ENCODE measurements at places on chromosomes 11 and 22.
A peak's percentile ranks its signal among the peaks of the same experiment; 100 is the strongest.

DNA sequence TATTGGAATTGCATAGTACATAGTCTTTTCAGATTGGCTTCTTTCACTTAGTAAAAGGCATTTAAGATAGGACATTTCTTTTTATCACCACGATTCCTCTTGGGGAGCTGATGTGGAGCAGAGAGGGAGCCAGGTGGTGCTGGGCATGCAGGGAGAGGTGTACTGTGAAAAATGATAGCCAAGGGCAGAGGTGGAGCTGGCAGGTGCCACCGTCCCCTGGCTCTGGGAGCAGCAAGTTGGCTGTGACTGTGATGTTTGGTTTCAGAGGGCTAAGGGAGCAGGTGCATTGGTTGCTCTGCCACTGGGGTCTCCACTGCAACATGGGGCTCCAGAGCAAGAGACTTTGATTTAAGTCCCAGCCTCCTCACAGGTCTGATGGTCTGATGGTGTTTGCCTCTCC, 16.5 kb downstream of the SGSM1 start:
- no peak for DNase-seq

GRCh38 chr11:100674212-100674611, 12.9 kb upstream of the ARHGAP42 start:
- peak; percentile 98 for DNase-seq

- DNase-seq = no peak
Measured at GRCh38 chr11:71181566-71181965, 70.8 kb downstream of the SHANK2 start.

- DNase-seq = no peak
Measured at GRCh38 chr11:65658174-65659021, 4.3 kb downstream of the RELA start.

GRCh38 chr22:37371911-37372310, 55.4 kb downstream of the ELFN2 start:
- DNase-seq = no peak

GRCh38 chr11:67437082-67437808, at the start of gene PTPRCAP:
PTPRCAP (minus strand) TSS chr11:67437682; CDS start chr11:67437619, 63 bp downstream.
- no peak for DNase-seq

DNA sequence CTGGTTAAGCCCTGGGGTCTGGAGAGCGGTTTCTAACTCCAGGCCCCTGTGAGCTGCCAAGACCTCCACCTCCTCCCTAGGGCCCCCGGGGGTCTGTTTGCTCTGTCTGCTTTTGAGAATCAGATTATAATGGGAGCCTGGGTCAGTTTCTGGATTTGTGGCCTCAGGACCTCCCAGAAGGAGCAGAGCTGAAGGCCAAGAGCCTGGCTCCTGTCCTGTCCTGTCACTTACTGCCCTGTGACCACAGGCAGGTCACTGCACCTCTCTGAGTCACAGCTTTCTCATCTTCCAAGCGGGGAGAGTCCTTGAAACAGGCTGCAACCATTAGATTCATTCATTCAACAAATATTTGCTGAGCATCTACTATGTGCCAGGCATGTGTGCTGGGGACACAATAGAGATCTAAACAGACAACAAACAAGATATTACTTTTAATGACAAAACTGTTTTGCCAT, 87.3 kb upstream of the FGF3 start:
- peak; percentile 17 for DNase-seq

DNA sequence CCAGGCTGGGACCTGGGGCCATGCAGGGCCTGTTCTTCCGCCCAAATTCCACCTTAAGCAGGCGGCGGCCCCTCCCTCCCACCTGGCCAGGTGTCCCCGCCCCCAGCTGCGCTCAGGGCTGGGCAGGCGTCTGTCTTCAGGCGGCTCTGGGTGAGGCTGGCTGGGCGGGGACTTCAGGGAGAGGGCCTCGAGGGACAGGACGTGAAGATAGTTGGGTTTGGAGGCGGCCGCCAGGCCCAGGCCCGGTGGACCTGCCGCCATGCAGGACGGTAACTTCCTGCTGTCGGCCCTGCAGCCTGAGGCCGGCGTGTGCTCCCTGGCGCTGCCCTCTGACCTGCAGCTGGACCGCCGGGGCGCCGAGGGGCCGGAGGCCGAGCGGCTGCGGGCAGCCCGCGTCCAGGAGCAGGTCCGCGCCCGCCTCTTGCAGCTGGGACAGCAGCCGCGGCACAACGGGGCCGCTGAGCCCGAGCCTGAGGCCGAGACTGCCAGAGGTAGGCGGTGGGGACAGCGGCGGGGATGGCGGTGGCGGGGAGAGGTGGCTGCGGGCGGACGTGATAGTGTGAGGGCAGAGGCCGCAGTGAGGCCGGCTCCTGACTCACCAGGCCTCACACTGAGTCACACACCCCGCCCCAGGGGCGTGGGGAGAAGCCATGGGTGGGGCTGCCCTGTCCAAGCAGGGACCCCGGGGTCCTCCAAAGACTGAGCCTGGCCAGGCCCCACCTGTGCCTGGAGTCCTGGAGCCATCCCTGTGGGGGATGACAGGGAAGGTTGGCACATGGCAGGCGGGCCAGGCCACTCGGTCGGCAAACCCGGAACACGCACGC, at the start of gene PKP3:
TSS of gene PKP3 (plus strand) at position 176 of the 824 bp plus-strand sequence. CDS start at position 260, 84 bp downstream.
- peak; percentile 60 for DNase-seq

GRCh38 chr22:26673486-26673885, 16.1 kb downstream of the MIAT start:
- no peak for DNase-seq

DNA sequence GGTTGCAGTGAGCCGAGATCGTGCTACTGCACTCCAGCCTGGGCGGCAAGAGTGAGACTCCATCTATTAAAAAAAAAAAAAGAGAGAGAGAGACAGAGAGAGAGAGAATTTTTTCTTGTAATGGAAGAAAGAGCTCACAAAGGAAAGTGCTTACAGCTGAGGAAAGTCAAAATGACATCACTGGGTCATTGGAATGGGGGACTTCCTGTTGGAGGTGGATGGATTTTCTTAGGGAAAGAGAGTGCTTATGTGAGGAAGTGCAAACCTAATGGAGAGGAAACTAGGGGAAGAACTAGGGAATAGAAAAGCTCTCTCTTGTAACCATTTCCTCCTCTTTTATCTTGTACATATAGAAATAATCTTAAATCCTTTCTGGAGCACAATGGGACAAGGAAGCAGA, 6.3 kb upstream of the PIWIL4 start:
- no peak for DNase-seq

DNA sequence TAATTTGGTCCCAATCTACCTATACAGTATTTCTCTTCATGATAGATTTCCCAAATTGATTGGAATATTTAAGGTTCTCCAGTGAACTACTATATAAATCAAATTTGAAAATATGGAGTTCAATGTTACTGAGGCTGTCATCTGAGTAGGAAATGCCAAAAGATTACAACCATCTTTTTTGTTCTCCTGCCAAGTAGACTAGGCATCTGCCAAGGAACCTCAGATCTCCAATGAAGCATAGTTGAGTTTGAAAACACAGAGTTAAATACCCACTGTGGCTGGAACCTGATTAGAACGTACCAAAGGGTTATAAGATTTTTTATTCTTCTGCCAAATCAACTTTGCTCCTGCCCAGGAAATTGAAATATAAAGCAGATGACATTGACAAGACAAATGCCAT, 330.9 kb downstream of the CNTN5 start:
- peak; percentile 1 for DNase-seq

GRCh38 chr11:107293677-107294344, 163.8 kb downstream of the CWF19L2 start:
- no peak for DNase-seq

DNA sequence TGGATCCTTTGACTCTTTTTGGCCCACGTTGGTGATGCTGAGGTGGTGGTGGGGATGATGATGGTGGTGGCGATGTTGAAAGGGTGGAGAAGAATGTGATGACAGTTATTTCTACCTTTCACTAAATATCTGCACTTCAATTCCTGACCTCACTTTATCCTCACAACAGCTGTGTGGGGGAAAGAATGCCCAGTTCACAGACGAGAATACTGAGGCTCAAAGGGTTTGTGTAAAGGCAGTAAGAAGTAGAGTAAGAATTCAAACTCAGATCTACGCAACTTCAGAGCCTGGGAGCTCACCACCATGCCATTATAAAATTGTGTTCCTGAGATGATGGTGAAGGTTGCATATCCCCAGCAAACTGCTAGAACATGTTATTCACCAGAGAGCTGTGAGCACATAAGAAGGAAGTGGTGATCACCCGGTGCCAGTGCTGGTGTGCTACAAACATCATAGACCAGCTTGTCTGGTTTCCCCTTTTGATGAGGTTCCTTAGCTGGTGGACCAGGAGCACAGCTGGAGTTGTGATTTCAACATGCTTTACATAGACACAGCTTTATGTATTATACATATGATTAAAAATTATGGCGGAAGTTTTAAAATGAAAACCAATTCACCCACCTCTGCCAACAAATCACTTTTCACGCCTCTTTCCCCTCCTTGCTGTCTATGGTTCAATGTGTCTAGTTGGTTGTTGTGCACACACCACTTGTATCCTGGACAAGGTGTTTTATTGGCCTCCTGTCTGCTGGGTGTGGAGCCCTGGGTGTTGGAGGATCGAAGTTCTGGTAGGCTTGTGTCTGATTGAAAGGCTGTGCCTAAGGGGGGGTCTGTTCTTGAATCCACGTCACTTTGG, 6.2 kb downstream of the ST14 start:
- DNase-seq = no peak

- no peak for DNase-seq
Measured at GRCh38 chr11:124460459-124460858, 15.0 kb upstream of the OR8B8 start.

DNA sequence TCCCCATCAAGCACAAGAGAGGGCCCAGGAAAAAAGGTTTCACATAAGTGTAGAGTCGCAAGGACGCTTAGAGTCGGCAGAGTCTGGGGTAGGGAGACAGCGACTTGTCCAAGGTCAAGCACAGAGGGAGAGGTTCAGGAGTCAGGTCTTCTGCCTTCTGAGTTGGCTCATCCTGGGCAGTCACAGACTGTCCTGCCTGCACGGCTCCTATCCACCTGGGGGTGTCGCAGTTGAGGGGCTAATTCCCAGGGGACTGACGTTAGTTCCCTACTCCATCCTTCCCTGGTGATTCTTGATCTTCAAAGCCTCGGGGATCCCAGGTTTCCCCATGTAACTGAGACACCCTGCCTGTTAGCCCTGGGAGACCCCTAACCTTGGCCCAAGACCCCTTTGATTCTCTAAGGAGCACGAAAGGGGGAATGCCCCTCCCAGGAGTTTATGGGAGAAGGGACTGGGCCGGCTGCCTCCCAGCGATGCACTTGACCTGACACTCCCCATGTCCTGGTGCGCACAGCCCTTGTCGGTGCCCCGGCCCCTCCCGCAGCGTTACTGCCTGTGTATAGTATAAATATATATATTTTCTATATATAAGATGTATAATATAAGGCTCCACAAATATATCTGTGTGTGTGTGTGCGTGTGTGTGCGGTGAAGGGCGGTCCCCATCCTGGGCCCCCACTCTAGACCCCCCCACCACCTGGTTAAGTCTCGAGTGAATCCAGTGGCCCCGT, 14.7 kb upstream of the TAB1 start:
- DNase-seq = peak; percentile 28

GRCh38 chr22:39501644-39502108, 414 bp upstream of the MIEF1 start:
- DNase-seq = no peak

DNA sequence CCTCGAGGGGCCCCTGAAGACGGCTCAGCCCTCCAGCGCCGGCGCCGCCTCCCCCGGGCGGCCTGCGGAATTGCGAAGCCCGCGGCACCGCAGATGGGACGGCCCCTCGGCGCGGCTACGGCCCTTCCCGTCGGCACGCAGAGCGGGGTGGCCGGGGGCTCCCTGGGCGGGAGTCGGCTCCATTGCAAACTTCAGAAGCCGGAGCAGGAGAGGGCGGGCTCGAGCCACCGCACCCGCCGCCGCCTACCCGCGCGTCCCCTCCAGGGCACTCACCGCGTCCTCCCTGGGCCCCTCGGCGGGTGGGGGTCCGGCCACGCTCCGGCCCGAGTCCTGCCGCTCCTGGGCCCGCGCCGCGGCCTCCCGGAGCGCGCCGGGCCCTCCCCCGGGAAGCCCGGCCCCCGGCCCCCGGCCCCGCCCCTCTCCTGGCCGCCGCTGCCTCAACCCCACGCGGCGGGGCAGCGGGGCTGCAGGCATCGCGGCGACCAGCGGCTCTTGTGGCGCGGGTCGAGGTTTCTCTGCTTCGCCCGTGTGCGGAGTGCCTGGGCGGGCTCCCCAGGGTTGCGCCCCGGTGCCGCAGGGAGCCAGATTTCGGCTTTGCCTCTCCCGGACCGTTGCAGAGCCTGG, at the start of gene PACSIN3:
TSS of gene PACSIN3 (minus strand) at position 359 of the 624 bp plus-strand sequence. CDS start 3,707 bp downstream, outside the sequence.
- peak; percentile 19 for DNase-seq

GRCh38 chr11:72243173-72244059, 560 bp downstream of the PHOX2A start:
- DNase-seq = no peak

- DNase-seq = no peak
Measured at GRCh38 chr11:30432178-30432577, 109.3 kb downstream of the ARL14EP start.

- no peak for DNase-seq
Measured at GRCh38 chr11:33606762-33607161, 93.9 kb downstream of the C11orf91 start.

- no peak for DNase-seq
Measured at GRCh38 chr22:42271906-42272305, 1.5 kb upstream of the TCF20 start.

Data from IMR-90 (cell line).